GM13977 (cell line): ENCODE measurements at places on chromosomes 11 and 22.
A peak's percentile ranks its signal among the peaks of the same experiment; 100 is the strongest.

GRCh38 chr11:65279741-65280440, 18.1 kb downstream of the POLA2 start:
- DNase-seq: peak; percentile 61

DNA sequence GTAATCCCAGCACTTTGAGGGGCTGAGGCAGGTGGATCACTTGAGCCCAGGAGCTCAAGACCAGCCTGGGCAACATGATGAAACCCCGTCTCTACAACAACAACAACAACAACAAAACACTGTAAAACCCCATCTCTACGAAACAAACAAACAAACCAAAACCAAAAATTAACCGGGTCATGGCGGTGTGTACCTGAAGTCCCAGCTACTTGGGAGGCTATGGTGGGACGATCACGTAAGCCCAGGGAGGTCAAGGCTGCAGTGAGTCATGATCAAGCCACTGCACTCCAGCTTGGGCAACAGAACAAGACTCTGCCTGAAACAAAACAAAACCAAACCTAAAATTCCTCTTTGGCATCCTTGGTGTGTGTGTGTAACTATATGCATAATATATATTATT, 7.0 kb upstream of the POLA2 start:
- DNase-seq: no peak

- DNase-seq: peak; percentile 17
These were observed 14.7 kb downstream of the GATD1 start for GRCh38 chr11:762421-763072.

DNA sequence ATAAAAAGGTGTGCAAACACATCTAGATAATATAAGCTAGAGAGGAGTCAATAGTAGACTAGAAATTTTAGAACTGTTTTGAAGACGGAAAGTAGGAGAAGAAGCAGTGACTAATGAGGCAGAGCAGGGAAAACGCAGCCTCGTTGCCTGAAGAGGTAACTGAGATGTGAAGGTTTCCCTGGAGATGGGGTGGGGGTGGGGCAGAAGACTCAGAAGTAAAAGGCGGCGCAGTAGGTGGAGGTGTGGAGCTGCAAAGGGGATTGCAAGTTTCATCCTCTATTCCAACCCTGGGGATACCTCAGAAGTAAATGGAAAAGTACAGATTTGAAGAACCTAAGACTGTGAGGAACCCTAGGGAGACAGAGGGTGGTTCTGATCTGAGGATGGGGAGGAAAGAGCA, 109.5 kb downstream of the TMPRSS5 start:
- DNase-seq: no peak

DNA sequence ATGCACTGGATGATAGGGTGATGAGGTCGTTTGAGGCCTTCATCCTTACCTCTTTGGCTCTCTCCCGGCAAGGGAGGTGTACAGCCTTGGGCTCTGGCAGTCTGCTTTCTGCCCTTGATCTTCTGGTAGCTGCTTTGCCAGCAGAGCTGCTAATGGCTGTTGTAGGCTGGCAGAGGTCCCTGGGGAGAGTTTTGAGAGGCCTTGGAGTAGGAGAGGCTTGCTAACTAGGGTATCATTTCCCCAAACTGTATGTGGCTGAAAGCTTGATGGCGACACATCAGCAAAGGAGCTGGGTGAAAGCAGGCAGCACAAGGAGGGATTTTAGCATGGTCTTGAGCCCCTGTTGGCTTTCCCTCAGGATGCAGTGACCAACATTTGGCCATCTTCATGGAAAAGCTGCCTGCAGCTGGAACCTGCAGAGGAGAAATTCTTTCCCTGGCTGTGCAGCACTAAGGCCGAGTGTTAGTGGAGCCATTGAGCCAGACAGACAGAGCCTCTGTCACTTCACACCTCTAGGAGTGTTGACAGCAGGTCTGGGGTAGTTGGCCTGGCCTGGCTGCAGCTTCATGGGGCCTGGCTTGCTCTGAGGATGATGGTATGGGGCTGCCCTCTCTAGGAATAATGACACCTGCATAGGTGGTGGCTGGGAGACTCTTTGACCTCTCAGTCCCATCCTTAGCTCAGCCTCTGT, 3.5 kb upstream of the AMPD3 start:
- no peak for DNase-seq

DNA sequence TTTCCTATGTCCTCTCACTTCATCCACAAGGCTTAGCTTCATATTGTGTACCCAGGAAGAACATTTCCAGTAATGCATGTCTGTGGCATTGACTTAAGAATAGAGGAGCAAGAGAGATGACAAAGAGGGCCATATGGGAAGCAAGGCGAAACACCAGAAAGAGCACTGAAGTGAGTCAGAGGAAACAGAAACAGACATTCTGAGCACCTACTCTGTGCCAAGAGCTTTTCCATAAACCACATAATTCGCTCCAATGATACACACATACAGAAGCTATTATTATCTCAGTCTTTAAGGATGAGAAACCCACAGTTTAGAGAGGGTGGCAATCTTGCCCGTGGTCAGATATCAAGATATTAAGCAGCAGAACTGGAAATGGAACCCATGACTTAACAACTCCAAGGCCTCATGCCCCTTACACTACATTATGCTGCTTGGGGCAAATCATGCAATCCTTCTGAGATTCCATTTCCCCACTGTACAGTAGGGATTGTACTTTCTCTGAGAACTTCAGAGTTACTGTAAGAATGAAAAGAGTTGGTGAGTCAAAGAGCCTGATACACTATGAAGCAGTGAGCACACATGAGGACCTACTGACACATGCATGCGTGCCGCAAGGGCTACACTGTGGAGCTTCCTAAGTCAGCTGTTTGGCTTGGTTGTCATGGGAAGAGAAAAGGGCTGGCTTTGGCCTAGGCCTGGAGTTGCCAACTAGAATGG, 126.6 kb downstream of the KCNC1 start:
- no peak for DNase-seq

- DNase-seq: no peak
These were observed 45.6 kb downstream of the TRMU start for GRCh38 chr22:46381142-46381541.

- no peak for DNase-seq
These were observed 23.9 kb downstream of the RTN4RL2 start for GRCh38 chr11:57484141-57484710.

GRCh38 chr22:37601203-37601539, 7.5 kb upstream of the GGA1 start:
- no peak for DNase-seq

DNA sequence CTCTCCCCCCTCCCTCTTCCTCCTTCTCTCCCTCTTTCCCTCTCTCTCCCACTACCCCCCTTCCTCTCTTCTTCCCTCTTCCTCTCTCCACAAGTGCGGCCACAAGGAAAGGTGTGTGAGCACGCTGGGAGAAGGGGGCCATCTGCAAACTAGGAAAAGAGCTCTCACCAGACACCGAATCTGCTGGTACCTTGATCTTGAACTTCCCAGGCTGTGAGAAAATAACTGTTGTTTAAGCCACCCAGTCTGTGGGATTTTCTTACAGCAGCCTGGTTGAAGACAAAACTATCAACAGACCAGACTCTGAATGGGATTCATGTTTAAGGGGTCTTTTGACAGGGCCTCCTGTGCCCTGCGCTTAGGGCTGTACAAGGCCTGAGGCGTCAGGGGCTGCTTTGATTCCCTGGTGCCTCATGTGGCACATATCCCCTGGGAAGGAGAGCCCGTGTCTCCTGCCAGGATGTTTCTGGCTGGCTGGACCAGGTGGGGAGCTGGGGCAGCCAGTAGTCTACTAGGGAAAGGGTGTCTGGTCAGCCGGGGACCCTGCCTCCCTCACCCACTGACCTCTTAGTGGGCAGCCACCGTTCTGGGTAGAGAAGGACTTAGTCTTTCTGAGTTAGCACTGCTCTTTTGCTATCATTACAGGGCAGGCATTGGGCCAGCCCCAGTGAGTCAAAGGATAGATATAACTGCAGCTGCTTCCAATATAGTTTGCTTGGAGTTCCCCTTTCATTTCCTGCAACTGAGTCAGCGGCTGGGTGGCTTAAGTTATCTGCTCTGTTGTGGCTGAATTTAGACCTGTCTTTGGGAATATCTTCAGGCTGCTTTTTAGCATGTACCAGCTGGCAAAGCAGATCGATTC, 6.2 kb downstream of the PANX1 start:
- no peak for DNase-seq

DNA sequence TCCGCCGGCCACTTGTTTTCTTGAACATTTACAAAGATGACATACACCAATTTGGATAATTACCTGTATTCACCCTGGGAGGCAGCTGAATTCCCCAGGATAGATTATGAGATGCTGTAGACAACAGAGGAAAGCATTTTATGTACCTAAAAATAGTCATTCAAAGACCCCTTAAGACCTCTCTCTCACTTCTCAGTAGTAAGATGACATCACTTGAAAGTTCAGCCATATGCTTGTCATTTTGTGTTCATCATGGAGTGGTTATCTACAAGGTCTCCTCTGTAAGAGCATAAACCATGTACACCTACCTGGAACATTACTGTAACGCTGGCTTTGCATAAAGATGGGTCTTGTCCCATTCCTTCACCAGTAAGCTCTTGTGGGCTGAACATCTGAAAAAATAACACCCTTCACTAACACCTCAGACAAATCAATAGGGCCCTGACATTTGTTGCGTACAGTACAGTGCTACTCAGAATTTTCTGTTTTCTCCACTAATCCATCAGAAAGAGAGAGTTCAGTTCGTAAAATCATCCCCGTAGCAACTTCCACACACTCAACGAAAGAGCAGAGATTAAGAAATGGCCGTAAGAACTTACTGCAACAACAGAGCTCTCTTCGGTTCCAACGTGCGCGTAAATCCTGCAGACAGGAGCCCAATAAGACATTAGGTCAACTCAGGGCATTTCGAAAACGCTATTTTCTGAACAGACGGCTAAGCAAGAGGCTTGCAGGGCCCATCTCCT, 15.6 kb upstream of the WDR74 start:
- no peak for DNase-seq

DNA sequence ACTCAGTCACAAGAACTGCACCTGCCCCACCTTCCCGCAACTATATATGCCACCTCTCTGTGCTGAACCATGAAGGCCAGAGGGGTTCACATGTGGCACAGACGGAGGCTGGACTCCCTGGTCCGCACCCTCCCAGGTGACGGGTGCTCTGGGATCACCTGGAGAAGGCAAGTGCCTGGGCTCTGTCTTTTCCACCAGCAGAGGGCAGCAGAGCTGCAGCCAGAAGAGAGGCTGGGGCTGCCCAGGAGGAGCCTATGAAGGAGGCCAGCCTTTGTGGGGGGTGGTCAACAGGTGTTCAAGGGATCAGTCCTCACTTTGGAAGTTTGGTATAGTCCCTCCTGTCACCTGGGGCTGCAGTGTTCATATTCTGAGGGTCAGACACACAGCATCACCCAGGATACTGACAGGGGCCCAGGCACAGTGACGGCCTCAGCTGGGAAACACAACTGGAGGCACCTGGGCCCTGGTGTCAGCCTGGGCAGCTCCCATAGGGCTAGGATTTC, 39.2 kb upstream of the IGLL5 start:
- peak; percentile 31 for DNase-seq

DNA sequence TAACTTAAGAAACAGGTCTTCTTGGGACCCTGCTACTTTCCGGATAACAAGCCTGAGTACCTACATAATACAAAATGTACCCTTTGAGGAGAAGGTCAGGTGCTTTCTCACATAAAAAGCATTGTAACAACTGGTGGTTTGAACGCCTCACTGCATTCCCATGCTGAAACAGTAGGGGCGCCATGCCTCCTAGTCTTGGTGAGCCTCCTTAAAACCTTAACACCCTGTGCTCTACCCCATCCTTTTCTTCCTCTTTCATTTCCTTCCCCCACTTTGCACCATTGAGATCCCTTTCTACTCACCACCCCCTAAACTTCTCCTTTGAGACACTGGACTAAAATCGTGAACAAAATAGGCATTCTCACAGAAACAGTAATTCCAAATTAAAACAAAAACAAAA, 729.3 kb downstream of the NTM start:
- DNase-seq: no peak

- no peak for DNase-seq
These were observed 464.9 kb upstream of the CCDC90B start for GRCh38 chr11:83751041-83751440.

- DNase-seq: peak; percentile 77
These were observed 3.7 kb upstream of the DPF2 start for GRCh38 chr11:65329944-65330403.

- DNase-seq: no peak
These were observed 10.9 kb downstream of the SMCO4 start for GRCh38 chr11:93532281-93532789.

GRCh38 chr22:42052765-42053164, 17.8 kb downstream of the NAGA start:
- no peak for DNase-seq

GRCh38 chr11:91926965-91927364, 297.7 kb upstream of the FAT3 start:
- DNase-seq: no peak

DNA sequence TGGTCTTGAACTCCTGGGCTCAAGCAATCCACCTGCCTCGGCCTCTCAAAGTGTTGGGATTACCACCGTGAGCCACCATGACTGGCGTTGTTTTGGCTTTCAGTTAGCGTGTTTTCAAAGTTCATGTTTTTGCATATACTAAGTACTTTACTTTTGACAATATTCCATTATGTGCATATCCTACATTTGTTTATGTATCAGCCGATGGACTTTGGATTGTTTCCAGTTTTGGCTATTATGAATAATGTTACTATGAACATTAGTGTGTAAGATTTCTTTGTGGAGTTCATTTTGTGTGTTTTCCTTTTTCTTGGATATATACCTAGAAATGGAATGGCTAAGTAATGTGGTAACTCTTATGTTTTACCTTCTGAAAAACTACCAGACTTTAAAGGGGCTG, 9.9 kb downstream of the CSTF3 start:
- DNase-seq: no peak
